NB4 (cell line): ENCODE measurements at places on chromosomes 2 and 18.

DNA sequence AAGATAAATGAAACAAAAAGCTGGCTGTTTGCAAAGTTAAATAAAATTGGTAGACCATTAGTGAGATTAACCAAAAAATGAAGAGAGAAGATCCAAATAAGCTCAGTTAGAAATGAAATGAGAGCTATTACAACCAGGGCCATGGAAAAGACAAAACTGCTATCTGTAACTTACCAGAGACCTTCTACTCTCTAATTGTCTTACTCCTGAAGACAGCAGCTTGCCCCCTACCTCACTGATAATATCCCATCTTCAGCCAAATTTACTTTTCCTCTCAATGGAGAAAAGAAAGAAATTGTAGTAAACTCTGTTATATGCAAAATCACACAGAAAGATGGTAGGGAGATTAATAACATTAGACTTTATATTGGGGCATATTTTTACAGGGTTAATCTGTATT is 178.2 kb downstream of the LCLAT1 start:
- no peak for DNase-seq

DNA sequence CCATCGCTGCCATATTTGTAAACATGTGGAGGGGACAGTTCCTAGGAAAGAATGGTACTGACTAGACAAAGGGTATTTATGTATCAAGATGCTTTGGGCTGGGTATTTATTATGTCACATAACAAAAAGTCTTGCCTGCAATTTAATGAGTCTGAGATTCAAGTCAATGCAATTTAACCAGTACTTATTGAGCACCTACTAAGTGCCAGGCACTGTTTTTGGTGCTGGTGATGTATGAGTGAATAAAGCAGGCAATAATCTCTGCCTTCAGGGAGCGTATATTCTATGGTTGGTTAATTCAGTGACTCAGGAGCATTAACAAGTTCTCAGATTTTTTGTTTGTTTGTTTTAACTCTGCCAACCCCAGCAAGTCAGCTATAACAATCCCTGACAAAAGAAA is 24.6 kb upstream of the ACVR1 start:
- no peak for DNase-seq

- no peak for DNase-seq
These were observed 55.0 kb downstream of the EHBP1 start for GRCh38 chr2:62760555-62760954.

DNA sequence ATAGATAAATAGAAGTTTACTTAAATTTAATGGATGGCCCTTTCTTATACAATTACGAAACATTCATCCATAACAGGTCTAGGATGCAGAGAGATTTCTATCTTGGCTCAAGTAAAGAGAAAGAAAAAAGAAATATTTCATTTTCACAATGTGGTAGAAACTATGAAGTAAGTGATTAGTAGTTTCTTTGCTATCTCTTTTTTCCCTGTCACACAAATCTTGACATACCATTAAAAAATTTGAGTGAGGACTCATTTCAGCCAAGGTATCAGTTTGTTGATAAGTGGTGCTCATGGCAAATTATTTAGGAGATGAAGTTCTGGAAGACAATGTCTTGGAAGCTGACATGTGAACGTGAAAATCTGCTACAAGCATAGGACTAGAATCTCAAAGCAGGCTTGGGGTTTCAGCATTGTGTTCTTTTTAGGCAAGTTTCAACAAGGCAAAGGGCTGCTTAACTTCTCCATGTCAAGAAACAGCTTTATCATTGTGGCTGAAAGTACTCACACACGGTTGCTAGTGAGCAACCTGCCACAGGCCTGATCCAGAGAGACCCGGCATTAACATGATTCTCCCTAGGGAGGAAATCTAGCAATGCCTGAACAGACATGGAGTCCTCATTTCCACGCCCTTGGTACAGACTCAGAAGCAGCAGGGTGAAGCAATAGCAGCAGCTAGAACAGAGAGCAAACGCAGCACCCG is 414.6 kb downstream of the DLGAP1 start:
- peak; percentile 31 for DNase-seq
